Activated CD8-positive, alpha-beta memory T cell treated with anti-CD3 and anti-CD28 coated beads for 1 hour (primary cell): ENCODE measurements at places on chromosomes 12 and 14.

GRCh38 chr12:5407034-5407856, 24.7 kb upstream of the NTF3 start:
- no peak for DNase-seq

DNA sequence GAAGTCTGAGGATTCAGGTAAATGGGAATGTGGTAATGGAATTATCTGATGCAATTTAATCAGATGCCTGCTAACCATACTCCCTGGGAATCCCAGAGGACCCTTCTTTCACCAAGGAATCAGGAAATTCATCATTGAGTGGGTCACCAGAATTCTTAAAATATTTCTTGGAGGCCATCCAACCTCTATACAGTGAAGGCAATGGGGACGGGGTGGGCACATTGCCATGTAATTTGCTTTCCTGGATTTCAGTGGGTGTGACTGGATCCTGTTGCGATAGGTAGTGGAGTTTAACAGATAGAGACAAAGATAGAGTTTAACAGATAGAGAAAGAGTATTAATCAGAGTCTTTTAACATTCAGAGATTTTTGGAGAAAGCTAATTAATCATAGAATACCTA, 394.4 kb downstream of the DAD1 start:
- DNase-seq = no peak

- no peak for DNase-seq
Observed at GRCh38 chr12:38648813-38649212, 256.6 kb downstream of the CPNE8 start.

DNA sequence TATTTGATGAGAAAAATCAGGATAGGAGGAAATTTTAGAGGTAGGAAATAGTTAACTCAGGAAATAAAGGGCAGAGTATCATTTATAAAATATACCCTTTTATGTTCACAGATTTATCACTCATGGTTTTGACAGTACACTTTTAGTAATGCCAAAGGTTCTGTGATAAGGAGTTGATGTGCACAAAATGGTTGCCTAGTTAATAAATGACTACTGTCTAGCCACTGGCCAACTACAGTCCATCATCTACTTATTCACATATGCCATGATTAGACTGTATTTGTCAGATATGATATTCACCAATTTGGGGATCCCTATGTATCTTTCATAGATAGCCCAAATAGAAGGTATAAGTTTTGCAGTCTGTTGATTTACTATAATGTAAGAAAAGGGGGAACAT, 19.2 kb upstream of the GXYLT1 start:
- no peak for DNase-seq

GRCh38 chr12:644818-645552, 18.3 kb downstream of the NINJ2 start:
- no peak for DNase-seq

DNA sequence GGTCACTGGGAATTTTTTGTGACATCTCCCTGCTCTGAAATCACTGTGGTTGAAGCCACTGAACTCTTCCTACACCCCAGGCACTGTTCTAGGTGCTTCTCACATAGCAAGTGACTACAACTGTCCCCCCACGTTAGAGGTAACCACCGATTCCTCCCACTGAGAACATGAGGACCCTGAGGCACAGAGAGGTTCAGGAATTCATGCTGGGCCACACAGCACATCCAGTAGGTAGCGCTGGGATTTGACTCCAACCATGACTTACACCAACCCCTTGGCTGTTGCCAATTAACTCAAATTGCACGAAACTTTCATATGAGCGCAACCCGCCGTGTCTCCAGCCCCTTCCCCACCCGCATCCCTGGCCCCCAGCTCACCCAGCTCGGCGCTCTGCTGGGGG, 105.2 kb downstream of the RFLNA start:
- DNase-seq = no peak

- no peak for DNase-seq
Observed at GRCh38 chr12:13049816-13050215, 5.6 kb downstream of the FAM234B start.

DNA sequence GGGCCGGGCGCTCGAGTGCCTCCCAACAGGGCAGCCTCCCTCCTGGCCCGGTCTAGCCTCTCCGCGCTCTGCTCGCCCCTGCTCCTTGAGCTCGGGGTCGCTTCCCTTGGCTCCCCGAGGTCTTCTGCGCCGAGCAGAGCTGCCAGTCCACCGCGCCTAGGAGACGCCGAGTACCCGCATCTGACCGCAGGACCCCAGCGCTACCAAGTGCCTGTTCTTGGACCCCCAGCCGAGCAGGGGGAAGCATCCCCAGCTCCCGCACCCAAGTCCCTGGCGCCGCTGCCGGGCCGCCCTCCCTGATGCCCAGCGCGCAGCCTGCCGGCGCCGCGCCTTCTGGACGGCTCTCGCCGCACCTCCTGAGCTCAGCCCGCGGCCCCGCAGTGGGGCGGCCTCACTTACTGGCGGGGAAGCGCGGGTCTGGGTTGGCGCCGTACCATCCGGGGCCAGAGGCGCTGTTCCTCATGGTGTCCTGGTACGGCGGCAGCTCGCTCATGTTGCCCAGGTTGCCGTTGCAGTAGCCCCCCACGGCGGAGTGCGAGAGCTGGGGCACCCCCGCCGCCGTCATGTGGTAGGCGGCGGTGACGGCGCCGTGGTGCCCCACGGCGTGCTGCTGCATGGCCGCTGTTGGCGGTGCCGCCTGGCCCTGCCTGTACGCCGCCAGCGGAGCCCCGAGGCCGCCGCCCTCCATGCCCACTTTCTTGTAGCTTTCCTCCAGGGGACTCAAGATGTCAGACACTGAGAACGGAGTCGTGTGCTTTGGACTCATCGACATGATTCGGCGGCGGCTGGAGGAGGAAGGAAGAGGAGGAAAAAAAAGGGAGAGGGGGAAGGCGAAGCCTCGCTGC, 1.2 kb downstream of the NKX2-1 start:
- DNase-seq = no peak

- DNase-seq = no peak
Observed at GRCh38 chr12:101619858-101620761, 25.3 kb downstream of the MYBPC1 start.

- no peak for DNase-seq
Observed at GRCh38 chr12:108310489-108310888, 28.6 kb downstream of the CMKLR1 start.

GRCh38 chr14:103560691-103561090, 1.8 kb downstream of the BAG5 start:
- no peak for DNase-seq

GRCh38 chr12:118690506-118690905, 290.8 kb upstream of the SRRM4 start:
- DNase-seq = no peak

- DNase-seq = no peak
Observed at GRCh38 chr14:60736494-60736893, 1.9 kb downstream of the MNAT1 start.

DNA sequence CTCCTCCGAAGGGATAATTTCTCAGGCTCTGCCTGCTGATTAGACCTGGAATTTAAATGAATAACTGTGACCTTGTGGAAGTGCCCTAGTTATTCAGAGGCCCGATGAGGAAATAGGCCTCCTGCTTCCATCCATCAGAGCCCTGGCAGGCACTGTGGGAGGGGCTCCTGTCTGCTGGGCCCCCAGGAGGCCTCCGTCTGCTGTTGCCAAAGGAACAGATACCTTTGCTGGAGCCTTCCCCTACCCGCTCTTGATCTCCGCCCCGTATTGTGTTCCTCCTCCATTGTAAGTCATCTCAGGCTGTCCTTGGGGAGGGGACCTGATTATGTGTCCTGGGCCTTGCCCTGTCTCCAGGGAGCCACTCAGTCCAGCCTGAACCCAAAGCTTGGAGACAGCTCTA, 112.3 kb downstream of the NRXN3 start:
- DNase-seq = no peak

DNA sequence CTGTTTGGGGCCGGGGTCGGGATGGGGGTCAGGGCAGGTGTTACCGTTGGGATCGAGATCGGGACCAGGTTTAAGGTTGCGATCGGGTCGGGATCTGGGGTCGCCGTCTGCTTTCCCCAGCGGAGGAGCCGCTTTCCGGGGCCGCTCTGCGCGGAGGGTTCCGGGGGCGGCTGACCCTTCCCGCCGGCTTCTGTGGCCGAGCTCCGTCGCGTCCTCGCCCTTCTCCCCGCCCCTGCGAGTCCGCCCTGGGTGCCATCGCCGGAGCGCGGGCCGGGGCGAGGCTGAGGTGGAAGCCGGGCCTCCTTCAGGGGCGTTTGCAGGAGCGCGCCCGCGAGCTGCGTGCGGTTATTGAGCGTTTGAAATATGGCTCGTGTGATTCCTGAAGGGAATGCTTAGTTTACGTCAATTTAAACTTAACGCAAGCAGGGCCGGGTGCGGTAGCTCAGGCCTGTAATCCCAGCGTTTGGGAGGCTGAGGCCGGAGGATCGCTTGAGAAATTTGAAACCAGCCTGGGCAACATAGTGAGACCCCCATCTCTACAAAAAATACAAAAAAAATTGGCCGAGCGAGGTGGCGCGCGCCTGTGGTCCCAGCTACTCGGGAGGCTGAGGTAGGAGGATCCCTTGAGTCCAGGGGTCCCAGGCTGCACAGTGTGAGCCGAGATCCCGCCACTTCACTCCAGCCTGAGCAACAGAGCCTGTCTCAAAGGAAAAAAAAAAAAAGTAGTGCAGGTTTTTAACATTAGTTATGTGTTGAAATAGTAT, 620 bp downstream of the PGAM5 start:
- no peak for DNase-seq

- no peak for DNase-seq
Observed at GRCh38 chr12:52874573-52875435, 26.0 kb upstream of the KRT78 start.

DNA sequence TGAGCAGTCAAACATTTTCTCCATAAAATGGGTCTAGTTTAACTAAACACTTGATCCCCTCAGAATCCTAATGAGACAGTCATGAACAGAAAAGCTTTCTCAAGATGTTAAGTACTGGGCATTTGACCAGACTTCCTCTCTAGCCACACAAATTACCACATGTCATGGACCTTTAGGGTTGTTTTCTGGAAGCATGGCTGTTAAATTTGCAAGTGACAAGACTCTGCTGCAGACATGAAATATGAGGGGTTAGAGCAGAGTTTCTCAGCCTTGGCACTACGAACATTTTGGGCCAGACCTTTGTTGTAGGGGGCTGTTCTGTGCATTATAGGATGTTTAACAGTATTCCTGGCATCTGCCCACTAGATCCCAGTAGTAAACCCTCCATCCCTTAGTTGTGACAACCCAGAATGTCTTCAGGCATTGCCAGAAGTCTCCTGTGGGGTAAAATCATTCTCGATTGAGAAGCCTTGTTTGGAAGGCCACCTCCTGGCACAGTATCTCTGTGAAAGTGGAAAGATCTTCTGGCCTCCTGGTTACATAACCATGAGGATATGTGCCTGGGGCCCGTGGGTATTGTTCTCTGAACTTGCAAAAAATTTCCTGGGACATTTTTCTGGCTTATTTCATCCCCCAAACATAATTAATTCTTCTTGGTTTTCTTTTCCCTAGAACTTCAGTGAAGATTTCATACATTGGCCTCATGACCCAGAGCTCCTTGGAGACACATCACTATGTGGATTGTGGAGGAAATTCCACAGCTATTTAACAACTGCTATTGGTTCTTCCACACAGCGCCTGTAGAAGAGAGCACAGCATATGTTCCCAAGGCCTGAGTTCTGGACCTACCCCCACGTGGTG, 4.3 kb downstream of the TMEM106C start:
- DNase-seq = no peak

DNA sequence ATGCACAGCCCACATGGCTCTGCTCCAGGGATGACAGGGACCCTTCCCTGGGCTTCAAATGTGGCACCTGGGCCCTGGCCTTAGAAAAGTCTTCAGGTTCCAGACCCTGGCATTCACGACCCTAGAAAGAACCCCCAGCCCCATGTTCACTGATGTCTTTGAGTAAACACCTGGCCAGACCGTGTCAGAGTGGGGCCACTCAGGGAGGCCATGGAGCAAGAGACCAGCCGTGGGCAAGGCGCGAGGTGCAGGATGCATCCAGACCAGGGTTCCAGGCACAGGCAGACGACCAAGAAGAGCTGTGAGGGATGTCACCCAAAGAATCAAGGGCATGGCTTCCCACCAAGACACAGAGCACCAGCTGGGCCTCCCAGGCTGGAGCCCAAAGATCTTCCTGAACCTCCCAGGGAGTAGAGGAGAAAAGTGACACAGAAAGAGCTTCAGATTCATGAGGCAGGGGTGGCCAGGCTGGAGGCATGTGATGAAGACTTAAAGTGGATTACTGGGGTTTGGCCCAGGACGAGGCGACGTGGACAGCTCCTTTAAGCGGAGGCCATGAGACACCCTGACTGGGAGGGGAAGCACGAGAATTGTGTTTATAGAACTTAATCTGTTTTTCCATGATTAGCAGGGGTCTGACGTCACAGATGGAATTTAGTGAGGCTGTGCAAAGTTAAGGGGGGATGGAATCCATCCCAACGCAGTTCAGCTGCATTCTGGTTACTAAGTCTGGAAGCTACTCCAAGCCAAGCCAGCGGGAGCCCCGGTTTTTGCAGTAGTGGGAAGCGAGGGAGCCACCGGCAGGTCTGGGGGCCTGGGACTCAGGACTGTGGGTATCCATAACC, 61.6 kb downstream of the ARL6IP4 start:
- DNase-seq = no peak

- no peak for DNase-seq
Observed at GRCh38 chr14:105165134-105165704, 3.4 kb downstream of the JAG2 start.

DNA sequence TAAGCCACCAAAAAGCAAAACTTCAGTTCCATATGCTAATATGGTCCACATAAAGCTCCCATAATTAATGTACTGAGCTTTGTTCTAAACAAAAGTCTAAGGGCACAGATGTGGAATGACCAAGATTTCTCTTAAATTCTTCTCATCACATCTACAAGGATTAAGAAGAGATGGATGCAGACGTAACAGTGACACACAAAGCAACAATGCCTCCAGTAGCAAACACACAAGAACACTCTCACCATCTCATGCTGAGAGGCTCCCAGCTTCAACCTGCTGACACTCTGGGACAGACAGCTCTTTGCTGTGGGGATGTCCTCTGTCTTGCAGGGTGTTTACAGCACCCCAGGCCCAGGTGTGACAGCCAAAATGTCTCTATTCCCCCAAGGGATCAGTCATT, 48.2 kb downstream of the SETD3 start:
- DNase-seq = no peak

DNA sequence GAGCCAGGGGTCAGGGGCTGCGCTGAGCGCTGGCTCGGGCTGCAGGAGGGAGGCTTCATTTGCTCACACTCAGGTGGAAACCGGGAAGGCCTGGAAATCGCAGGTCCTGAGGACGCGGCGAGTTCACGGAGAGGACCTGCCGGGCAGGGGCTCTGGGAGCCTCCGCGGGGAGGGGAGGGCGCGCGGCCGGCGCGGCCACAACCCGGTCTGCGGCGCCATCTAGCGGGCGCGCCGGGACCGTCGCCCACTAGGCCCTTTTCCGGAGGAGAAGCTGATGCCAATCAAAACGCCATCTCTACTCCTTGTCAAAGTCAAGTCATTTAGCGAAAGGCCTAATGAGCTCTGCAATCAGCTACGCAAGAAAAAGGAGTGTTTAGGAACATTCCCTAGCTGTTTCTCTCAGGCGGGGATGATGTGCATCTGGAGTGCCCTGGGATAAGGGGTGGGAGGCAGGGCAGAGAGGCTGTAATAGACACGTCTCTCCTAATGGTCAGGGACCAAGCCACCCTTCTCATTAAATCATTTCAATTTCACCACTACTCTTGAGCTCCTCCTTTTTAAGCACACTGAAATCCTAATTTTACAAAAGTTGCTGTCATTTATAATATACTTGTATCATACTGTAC, 885.8 kb upstream of the TMEM132C start:
- DNase-seq = no peak
